ENCODE measurements at places on chromosomes 1 and 21.

- no peak for DNase-seq
Measured at GRCh38 chr1:92754000-92754718, 30.7 kb downstream of the EVI5 start.

GRCh38 chr21:35643176-35643575 is 417.1 kb downstream of the SETD4 start:
- DNase-seq = no peak

DNA sequence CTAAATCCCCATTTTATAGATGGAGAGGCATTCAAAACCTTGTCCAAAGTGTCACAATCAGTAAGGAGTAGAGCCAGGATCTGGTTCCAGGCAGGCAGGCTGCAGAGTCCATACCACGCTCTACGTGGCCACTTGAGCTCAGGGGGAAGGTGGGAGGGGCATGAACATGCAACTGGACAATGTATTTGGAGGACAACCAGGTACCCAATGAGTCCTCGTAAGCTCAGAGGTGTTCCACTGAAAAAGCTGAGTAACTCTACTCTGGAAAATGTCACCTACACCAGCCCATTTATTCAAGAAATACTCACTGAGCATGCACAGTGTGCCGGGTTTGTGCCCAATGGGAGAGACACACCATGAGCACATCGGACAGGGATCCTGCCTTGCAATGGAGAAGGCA is 11.2 kb upstream of the GUCA2B start:
- no peak for DNase-seq

DNA sequence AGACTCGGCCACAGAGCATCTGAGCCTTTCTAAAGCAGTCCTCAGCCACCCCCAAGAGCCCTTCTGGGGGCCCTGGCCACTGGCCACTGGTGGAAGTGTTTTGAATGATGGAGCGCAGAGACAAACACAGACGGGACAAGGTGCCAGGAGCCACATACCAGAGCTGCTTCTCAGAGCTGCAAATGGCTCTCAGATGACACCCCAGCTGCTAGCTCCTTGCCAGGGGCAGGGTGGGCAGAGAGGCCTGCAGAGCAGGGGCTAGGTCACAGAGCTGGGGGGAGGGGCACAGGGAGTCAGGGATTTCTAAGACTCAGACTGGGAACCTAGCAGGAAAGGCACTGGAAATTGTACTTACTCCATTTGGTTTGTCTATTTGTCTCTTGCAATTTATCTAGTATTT is 30.4 kb downstream of the KCNN3 start:
- no peak for DNase-seq

GRCh38 chr1:116586741-116587143 is 15.9 kb upstream of the CD58 start:
- DNase-seq = no peak

- no peak for DNase-seq
Measured at GRCh38 chr1:20358761-20359263, 68.1 kb downstream of the VWA5B1 start.

- no peak for DNase-seq
Measured at GRCh38 chr1:156001662-156002171, 19.0 kb downstream of the SSR2 start.

GRCh38 chr1:81577004-81577697 is 223.6 kb upstream of the ADGRL2 start:
- DNase-seq = no peak

DNA sequence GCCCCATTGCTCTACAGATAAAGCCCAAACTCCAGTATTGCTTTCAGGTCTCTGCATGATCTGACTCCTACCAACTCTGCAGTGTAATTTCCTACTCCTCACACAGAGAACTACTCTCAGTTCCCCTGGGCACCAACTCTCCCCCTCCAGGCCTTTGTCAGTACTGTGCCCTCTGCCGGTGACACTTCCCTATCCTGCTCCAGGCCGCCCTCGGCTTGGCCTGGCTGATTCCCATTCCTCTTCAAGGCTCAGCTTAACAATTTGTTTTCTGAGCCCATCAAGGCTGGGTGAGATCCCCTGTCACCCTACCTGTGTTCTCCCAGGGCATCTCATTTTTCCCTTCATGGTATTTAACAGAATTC is 2.6 kb downstream of the SLAMF8 start:
- no peak for DNase-seq
